ENCODE measurements at places on chromosomes 3 and 15. TPM values are rescaled to one million over a fixed set of nuclear protein-coding genes. Genes with fewer than 3 reads are reported as not detected.

DNA sequence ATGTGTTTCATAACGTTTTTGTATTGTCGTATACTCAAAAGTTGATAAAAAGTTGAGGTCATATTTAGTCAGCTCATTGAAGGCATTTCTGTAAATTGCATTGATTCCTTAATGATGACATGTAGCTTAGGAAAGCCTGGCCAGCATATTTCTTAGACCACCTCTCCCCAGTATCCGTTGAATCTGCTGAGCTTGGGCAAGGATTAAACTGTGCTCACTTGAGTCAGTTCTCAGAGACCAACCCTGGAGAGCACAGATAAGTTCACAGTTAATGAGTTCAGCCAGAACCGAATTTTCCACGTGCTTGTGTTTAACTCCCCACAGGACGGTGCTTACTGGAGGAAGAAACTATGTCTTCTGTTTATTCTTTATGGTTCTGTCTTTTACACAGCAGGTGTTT, 132.7 kb downstream of the SLC25A26 start:
- no peak for DNase-seq

DNA sequence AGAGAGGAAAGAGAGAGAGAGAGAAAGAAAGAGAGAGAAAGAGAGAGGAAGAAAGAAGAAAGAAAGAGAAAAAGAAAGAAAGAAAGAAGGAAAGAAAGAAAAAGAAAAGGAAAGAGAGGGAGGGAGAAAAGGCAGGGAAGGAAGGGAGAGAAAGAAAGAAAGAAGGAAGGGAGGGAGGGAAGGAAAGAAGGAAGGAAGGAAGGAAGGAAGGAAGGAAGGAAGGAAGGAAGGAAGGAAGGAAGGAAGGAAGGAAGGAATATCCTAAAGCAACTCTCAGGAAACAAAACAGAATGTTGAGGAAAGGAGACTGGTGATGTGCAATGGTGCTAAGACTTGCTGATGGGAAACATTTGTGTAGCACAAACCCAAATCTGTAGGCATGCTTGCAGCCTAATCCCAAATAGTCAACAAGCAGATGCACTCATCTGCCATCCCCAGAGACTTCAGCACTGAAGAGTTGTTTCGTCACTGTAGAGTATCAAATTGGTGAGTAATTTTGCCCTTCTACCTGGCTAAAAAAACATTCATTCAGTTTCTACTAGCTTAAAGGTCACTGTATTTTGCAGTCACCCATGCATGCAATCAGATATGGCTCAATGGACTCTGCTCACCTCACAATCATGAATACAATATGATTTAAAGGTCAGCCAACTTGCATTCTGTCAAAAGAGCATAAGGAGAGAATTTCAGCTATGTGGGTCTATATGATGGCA, 480.3 kb downstream of the FGF12 start:
- no peak for DNase-seq

DNA sequence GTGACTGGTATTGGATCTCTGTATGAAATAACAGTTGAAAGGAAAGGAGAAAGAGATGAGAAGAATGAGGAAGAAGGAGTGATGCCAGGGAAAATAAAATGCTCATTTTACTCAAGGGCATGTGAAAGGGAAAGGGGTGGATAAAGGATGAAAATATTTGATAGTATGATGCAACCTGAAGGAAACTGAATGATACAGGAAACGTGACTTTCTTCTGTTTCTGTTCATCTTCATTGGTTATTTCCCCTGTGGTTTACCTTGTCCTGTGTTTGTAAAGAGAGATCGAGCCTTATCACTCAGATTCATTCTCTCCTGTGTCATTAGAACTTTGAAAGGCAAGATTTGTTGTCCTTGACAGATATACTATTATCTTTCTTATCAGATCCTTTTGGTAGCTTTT, 243.6 kb upstream of the SLITRK3 start:
- no peak for DNase-seq

- peak; percentile 63 for DNase-seq
These were observed 14.5 kb downstream of the RIOX2 start for GRCh38 chr3:97957617-97958311.

- DNase-seq, result peak; percentile 19
These were observed 53.8 kb upstream of the CADM2 start for GRCh38 chr3:84904816-84905555.

GRCh38 chr15:92524874-92525565, 130.6 kb downstream of the FAM174B start:
- DNase-seq, result no peak

- no peak for DNase-seq
These were observed 184.8 kb upstream of the THRB start for GRCh38 chr3:24679429-24679828.

GRCh38 chr3:124529826-124530571, 200.3 kb upstream of the UMPS start:
- no peak for DNase-seq

DNA sequence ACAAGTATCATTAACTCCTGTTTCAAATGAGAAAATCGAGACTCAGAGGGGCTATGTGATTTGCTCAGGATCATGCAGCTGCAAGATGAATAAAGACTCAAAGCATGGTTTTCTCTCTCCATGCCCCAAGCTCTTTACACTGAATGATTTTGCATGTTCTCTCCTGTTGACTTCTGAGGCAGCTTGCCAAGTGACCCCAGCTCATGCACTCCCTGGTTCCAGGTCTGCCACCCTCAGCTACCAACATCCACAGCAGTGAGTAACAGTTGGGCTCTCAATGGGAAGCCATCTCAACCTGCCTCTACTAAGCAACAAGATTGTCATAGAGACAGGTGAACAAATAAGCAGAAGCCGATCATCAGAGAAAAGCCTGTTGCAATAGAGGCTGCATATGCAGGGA, 116.9 kb upstream of the GADL1 start:
- no peak for DNase-seq

GRCh38 chr3:108420926-108421325, 89.5 kb downstream of the MYH15 start:
- peak; percentile 88 for DNase-seq

DNA sequence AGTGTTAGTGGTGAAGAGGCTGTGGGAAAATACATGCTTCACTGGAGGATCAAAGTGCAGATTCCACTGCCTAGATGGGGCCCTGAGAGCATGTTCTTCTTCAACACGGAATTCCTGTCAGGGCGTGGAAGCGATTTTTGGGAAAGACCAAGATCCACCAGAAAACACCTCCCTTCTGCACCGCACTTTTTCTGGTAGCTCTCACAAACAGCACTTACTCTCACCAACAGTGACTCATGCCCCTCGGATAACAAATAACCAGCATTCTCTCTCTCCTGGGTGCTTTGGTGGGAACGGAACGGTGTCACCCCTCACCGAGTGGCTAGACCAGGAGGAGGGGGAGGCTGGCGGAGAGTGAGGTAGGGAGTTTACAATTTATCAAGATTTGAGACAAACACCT, 40.1 kb downstream of the ADAMTSL3 start:
- peak; percentile 69 for DNase-seq

GRCh38 chr3:39021465-39022285, 30.1 kb downstream of the SCN11A start:
- DNase-seq, result no peak

- no peak for DNase-seq
These were observed 209.8 kb downstream of the TNIK start for GRCh38 chr3:171250444-171250843.

DNA sequence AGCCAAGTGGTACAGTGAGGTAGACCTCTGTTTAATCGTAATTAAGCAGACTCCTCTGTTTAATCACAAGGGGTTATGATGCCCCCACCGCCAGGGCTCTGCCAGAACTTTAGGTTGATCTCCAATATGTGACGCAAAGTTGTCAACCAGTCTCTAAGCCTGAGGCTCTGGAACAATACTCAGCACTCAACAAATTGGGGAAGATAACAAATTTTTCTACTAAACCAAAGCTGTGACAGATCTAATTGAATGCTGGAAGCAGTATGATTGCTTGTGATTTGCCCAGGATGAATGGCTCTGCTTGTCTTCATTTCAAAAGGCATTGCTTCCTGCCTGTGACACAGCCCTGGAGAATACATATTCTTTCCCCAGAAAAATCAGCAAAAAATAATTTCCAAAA, 57.1 kb downstream of the SNTN start:
- no peak for DNase-seq

DNA sequence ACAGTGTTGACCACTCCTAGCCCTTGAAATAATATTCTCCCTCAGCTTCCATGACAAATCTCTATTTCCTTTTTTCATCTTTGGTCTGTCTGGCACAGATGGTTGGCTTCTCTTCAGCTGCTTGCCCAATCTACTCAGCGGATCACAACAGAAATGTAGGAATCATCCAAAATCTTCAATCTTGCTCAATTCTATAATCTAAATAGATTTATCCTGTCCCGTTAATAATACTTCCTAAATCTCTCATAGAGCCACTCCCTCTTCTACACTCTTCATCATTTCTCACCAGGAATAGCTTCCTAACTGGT, 3.8 kb downstream of the PEAK1 start:
- peak; percentile 87 for DNase-seq

DNA sequence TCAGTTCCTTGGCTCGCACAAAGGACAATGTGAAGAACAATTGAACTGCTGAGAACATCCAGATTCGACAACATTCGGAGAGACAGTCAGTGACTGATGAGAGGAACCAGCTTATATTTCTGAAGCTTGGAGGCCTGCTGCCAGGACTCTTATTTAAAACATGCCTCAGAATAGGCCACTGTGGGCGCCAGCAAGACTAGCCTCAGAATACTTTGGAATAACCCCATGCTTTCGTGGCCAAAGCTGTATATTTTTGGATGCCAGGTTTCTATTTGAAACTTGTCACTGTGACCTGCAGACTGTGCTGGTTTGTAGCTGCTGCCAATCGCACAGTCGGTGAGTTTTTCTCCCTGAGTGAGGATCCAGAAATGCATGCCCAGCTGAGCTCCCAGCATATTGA, 129.9 kb upstream of the UBE3A start:
- DNase-seq, result no peak

GRCh38 chr3:56923526-56924224, 121.9 kb upstream of the ARHGEF3 start:
- DNase-seq, result no peak

- DNase-seq, result no peak
These were observed 278.3 kb downstream of the FGF12 start for GRCh38 chr3:192449036-192449435.

GRCh38 chr3:170274641-170275040, 52.4 kb downstream of the PRKCI start:
- no peak for DNase-seq

- DNase-seq, result no peak
These were observed 43.5 kb upstream of the STXBP5L start for GRCh38 chr3:120864541-120864940.

DNA sequence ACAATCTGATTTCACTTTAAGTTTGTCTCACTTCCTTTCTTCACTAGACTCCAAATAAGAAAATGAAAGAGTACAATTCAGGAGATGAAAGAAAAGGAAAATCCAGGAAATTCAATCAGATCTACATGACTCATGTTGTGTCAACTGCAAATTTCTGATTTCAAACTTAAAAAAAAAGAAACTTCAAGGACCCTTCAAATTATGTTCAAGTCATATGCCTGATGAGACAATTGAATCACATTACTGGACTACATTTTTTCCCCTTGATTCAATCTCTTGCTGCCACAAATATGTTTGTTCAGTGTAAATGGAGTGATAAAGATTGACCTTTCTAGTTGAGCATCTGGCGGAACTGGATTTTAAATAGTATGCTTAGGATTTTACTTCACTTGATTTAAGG, 37.4 kb downstream of the FRMD5 start:
- peak; percentile 85 for DNase-seq

GRCh38 chr3:66785191-66785909, 212.8 kb upstream of the KBTBD8 start:
- no peak for DNase-seq

GRCh38 chr15:77516786-77517185, 96.1 kb downstream of the HMG20A start:
- no peak for DNase-seq

DNA sequence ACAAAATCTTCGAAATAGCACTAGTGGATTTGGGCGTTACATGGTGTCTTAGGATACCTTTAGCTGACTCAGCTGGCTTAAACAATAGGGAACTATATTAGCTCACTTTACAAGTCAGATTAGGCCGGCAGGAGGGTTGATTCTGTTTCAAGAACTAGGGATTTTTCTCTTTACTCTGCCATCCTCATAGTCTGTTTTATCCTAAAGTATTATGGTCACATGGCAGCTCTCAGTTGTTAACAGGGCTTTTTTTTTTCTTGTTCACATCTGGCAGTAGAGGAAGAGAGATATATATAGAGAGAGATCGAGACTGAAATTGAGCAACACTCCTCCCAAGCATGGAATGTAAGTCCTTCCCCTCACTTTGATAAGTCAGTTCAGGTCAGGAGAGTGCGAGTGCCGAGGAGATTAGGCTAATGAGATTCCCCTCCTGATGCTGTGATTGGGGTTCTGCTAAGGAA, 32.9 kb downstream of the CHP1 start:
- DNase-seq, result no peak

GRCh38 chr15:27820722-27821121, 278.4 kb downstream of the OCA2 start:
- DNase-seq, result no peak

DNA sequence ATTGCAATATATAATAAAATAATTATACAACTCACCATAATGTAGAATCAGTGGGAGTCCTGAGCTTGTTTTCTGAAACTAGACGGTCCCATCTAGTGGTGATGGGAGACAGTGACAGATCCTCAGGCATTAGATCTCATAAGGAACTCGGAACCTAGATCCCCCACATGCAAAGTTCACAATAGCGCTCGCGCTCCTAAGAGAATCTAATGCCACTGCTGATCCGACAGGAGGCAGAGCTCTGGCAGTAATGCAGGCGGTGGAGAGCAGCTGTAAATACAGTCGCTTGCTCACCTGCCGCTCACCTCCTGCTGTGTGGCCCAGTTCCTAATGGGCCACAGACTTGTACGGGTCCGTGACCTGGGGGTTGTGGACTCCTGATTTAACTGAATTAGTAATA, 87.8 kb downstream of the P3H2 start:
- no peak for DNase-seq

GRCh38 chr3:25073423-25073822, 354.6 kb upstream of the RARB start:
- no peak for DNase-seq

DNA sequence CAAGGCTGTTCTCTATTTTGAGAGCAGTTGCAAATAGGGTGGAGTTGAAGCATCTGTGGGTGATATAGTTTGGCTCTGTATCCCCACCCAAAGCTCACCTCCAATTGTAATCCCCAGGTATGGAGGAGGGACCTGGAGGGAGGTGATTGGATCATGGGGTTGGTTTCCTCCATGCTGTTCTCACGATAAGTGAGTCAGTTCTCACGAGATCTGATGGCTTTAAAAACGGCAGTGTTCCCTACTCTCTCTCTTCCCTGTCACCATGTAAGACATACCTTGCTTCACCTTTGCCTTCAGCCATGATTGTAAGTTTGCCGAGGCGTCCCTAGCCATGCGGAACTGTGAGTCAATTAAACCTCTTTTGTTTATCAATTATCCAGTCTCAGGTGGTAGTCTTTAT, 21.0 kb downstream of the CHST2 start:
- DNase-seq, result no peak

SLC51A gene
- total RNA-seq, result not detected

MYH15 gene
- total RNA-seq, result 0.36 TPM

TM6SF1 gene
- total RNA-seq, result 0.36 TPM

KBTBD13 gene
- not detected for total RNA-seq

LRRC15 gene
- 3.6 TPM for total RNA-seq

KCNMB3 gene
- total RNA-seq, result 1.8 TPM

QRICH1 gene
- total RNA-seq, result 167 TPM

STAC gene
- total RNA-seq, result 6.5 TPM

NRROS gene
- total RNA-seq, result 0.72 TPM

TPRA1 gene
- 29.5 TPM for total RNA-seq

AADAC gene
- total RNA-seq, result not detected

ROBO2 gene
- total RNA-seq, result 0.36 TPM

ABHD2 gene
- 115 TPM for total RNA-seq

All from osteoblast (primary cell).